AG08396 (cell line): ENCODE measurements at places on chromosomes 6 and 20.

DNA sequence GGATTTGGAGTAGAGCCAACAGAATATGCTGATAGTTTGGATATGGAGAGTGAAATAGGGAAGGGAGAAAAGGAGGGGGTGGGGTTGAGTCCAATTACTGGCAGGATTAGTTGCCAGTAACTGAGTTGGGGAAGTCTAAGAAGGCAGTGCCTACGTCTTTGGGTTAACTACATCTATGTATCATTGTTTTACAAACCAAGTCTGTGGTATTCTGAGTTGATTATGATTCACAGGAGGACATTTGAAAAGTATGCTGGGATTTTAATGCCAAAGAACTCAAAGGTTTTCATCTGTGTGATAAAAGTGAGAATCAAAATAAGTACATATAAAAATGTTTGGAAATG, 14.7 kb downstream of the DSE start:
- peak; percentile 41 for DNase-seq

GRCh38 chr6:144248003-144248402, 37.1 kb upstream of the UTRN start:
- no peak for DNase-seq

DNA sequence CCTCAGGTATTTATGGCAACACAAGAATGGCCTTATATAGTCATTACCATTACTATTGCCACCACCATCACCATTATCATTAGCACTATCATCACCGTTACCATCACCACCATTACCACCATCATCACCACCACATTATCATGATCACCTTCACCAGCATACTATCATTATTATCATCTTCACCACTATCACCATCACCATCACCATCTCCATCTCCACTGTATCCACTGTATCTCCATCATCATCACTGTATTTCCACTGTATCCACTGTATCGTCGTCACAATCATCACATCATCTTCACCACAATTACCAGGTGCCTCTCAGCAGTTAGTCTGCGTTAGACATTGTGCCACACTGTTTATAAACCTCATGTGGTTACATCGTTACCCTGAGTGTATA, 45.3 kb downstream of the GGTLC1 start:
- DNase-seq, result no peak

DNA sequence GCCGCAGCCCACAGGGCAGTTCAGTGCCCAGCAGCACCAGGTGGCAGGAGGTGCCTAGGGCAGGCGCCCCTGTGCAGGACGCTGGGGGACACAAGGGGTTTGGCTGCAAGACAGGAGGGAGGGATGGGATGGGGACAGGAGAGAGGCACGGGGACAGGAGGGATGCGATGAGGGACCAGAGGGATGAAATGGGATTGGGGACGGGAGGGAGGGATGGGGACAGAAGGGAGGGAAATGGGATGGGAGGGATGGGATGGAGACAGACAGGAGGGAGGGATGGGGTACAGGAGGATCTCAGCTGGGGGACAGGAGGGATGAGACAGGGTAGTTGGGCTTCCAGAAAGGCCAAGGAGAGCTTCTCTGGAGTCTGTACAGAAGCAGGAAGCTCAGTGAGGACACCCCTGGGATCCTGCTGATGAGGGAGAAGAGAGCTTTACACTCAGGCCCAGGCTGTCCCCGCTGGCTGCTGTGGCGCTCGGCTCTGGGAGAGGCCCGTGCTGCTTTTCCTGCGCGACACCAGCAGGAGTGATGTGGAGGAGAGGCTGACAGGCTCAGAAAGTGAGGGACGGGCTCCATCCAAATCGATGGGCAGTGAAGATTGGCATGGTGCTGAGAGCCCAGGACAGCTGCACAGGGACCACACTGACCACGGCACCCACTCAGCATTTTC, 400.8 kb downstream of the SMOC2 start:
- no peak for DNase-seq

GRCh38 chr6:15297895-15298590, 52.2 kb downstream of the JARID2 start:
- DNase-seq, result no peak

DNA sequence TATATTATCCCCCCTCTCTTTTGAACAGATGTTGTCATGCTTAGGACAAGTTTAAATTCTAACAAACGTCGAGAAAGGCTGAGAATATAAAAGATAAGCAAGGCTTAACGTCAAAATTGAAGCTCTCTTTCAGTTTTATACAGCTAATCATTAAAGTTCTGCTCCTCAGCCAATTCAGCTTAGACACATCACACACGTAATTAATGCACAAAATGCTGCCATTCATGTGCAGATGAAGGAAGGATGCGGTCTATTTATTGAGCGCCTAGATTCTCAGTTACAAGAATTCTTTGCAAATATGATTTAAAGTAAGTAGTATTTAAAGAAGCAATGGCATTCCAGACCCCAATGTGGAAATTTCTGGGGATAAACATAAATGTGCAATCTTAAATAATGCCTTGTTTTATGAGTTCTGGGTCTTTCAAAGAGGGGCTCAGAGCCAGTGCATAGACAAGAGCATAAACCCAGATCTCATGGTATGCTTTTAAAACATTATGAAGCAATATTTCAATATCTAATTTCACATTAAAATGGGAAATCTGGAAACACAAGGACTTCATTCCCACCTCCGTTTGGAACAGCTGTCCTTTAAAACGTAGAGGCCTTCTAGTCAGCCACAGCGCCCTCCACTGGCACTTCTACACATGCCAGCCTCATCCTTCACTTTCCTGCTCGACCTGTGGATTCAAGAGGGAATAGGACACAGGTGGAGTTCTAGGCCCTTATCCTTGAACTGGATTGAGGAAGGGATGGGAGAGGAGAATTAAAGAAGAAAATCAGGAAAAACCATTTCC, 85.8 kb downstream of the LYRM4 start:
- DNase-seq, result no peak

DNA sequence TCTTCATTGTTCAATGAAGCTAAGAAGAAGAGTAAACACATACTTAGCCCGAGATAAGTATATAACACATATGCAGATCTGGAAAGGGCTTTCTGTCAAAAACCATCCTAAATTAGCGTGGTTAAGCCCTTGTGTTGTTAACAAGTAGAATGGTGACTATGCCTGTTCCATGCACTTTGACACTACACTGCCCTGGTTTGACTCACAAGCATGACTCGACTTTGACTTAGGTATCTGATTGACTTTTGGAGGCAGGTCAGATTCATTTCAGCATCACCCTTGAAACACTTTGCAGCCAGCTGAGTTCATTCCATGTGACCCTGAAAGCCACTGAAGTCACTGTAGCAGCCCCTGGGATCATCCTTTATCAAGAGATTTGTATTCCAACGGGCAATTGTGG, 239.8 kb downstream of the TBX18 start:
- DNase-seq, result no peak

GRCh38 chr20:53738039-53738944, 144.7 kb upstream of the ZNF217 start:
- peak; percentile 74 for DNase-seq

GRCh38 chr20:61379898-61380544, 128.0 kb downstream of the CDH4 start:
- no peak for DNase-seq

DNA sequence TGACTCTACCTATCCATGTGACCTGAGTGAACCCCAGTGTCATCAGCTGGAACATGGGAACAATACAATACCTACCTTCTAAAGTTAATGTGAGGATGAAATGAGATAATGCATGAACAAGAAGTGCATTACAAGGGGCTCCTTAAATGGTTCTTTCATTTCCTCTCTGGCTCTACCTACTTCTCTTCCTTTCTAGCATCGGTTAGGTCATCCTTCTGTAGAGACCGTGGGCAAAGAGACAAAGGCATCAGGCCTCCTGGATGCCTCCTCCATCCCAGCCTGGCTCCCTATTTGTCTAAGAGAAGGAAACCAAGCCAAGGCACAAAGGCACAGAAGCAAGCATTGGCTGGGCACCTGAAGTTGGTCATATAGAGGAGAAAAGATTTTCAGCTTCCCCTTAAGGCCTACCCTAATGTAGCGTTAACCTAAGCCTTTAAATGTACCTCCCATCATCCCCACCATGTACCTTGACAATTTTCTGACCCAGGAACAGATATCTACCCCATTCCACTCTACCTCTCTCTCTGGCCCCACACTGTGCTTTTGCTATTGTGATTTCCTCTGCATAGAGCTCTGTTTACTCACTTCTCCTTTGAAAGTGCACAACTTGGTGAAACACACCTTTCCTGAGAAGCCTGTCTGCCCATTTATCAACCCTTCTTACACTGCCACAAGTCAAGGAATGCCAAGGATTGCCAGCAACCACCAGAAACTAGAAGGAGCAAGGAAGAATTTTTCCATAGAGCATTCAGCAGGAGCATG, 86.6 kb downstream of the GCLC start:
- DNase-seq, result no peak

DNA sequence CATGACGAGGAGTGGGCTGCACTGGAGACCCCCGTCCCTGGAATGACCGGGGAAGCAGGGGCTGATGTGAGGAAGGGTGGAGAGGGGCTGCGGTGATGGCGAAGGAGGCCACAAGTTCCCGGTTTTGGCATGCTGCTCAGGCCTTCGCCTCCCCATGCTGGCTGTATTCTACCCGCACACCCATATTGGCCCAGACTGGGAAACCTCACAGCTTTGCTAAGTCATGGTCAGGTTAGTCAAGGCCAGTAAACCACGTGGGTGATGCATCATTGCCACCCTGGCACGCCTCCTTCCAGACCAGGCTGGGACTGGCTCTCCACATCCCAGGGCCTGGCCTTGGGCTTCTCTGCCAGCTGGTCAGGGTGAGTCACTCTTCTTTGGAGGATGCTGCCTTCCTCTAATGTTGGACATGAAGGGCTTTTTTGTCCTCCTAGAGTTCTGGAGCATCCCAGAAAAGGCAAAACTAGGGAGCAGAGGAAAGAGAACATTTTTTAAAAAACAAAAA, 53.8 kb downstream of the PCNA start:
- peak; percentile 90 for DNase-seq

GRCh38 chr6:12921467-12921866, 204.9 kb downstream of the PHACTR1 start:
- no peak for DNase-seq

DNA sequence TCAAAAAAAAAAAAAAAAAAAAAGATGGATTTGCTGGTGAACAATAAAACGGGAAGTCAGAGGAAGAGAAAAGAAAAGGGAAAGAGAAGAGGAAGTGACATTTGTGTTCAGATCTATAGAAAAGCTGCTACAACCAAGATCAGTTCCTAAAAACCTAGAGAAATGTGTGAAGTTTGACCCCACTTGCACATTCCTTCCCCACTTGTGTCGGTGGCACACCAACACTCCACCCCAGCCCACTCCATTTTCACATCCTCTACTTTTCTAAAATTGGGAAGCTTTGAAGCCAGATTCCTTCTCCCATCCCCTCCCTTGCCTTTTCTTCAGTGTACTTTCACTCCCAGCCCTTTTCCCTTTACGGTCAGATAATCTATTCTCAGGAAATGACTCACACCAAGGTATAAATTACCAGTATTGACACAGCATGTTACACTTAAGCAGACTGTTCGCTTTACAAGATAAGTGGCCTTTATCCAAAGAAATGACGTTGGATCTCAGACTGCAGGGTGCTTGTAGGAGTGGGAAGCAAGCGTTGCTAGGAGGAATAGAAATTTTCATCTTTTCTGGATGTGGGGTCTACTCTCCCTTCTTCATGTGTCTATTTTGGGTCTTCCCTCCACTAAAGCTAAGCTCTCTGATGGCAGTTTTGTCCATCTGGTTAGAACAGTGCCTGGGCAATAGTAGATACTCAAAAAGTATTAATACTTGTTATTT, 92.5 kb upstream of the ADGRF1 start:
- peak; percentile 42 for DNase-seq

DNA sequence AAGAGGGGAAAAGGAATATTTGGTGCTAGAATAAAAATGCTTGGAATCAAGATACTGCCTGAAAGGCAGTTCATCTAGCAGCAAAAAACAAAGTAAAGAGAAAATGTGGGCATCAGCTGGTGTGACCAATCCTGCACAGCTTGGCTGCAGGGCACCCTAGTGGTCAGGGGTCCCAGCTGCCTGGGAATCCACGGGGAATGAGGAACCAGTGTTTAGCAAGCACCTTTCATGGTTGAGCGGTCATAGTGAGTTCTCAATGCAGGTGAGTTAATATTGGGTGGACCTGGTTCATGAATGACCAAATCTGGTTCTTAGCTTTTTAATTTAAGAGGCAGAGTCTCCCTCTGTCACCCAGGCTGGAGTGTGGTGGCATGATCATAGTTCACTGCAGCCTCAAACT, 53.3 kb downstream of the CAP2 start:
- DNase-seq, result no peak

GRCh38 chr6:161292145-161292544, 18.3 kb upstream of the AGPAT4 start:
- no peak for DNase-seq

- DNase-seq, result no peak
These were observed 228.3 kb downstream of the CLIC5 start for GRCh38 chr6:45787384-45787783.

GRCh38 chr6:21914121-21914973, 320.8 kb downstream of the SOX4 start:
- DNase-seq, result peak; percentile 5

- DNase-seq, result no peak
These were observed 60.1 kb downstream of the SLX4IP start for GRCh38 chr20:10495173-10495572.

- no peak for DNase-seq
These were observed 92.2 kb downstream of the SOBP start for GRCh38 chr6:107582086-107582485.

DNA sequence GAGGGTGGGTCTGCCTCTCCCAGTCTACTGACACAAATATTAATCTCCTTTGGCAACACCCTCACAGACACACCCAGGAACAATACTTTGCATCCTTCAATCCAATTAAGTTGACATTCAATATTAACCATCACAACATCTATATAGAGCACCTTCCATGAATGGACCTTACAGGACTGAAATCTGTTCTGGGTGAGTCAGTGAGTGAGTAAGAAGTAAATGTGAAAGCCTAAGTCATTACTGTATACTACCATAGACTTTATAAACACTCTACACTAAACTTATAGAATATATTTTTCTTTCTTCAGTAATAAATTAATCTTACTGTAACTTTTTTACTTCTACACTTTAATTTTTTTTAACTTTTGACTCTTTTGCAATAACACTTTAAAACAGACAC, 993.8 kb upstream of the MAP3K7 start:
- DNase-seq, result no peak
